ENCODE measurements at places on chromosomes 6 and 20. TPM values are rescaled to one million over a fixed set of nuclear protein-coding genes. Genes with fewer than 3 reads are reported as not detected.

GRCh38 chr6:98514796-98515195, 319.6 kb upstream of the POU3F2 start:
- DNase-seq = no peak

GRCh38 chr6:166715065-166715464, 88.0 kb upstream of the RPS6KA2 start:
- DNase-seq = no peak

GRCh38 chr20:46119028-46119546, 973 bp downstream of the CD40 start:
- DNase-seq = no peak

DNA sequence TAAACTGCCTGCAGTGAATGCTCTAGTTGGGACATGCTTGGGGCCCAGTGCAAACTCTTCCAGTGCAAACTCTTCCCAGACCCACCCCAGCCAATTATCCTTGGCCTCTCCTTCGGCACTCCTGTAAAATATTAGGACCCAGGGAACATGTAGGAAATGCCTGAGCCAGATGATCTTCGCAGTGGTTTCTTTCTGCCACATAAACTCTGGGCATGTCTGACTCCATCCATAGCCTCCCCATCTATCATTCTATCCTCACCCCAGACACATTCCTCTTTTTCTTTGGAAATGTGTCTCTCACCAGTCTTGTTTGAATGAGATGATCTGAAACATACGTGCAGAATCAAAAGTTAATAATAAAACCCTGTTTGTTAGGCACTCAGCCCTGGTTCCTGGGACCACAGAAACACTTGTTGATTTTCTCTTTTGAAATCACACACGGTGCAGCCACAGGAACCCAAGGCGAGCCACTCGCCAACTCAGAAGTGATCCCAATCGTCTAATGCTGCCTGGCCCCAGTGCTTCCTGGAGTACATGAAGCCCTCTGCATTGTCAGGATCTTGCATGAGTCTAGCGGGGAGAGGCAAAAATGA, 108.9 kb upstream of the CST7 start:
- DNase-seq = no peak

- no peak for DNase-seq
Observed at GRCh38 chr20:63459070-63459380, 13.4 kb downstream of the KCNQ2 start.

DNA sequence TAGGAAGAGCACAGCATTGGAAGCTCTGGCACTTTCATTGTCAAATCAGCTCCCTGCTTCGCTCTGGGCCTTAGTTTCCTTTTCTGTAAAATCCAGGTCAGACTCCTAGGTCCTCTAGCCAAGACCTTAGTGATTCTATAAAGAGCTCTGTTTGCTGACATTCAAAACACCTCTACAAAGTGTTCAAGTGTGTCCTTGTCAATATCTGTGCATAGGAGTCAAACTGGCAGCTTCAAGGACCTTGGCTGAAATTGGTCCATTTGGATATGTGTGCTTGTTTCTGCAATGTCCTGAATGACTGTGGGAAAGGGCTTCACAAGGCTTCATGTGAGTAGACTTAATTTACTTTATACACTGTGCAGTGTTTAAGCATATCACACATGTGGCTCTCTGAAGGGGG, 73.9 kb upstream of the ENPP5 start:
- DNase-seq = no peak

- no peak for DNase-seq
Observed at GRCh38 chr6:74939721-74940620, 265.9 kb downstream of the COL12A1 start.

- no peak for DNase-seq
Observed at GRCh38 chr6:100344321-100344720, 120.4 kb downstream of the SIM1 start.

- DNase-seq = no peak
Observed at GRCh38 chr6:142708651-142709050, 236.3 kb downstream of the HIVEP2 start.

- DNase-seq = no peak
Observed at GRCh38 chr20:47865451-47865850, 80.2 kb upstream of the SULF2 start.

- DNase-seq = no peak
Observed at GRCh38 chr6:70398783-70399728, 14.3 kb upstream of the FAM135A start.

DNA sequence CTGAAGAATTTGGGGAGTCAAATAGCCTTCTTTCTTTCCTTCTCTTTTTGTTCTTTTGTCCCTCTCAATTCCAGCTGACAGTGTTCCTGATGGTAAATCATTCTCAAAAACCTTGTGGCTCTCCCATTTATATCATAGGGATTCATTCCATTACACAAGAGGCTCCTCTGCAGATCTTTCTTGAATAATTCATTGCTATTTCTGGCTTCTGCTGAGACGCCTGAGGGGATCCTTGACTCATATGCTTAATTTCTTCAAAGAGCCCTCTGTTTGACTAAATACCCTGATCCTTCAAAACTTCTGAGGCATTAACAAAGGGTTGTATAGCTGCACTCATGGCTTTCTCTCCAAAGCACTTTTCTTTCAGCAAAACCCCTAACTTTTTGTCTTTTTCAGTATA, 289.3 kb downstream of the FARS2 start:
- no peak for DNase-seq

- no peak for DNase-seq
Observed at GRCh38 chr6:145551164-145551563, 184.2 kb downstream of the EPM2A start.

DNA sequence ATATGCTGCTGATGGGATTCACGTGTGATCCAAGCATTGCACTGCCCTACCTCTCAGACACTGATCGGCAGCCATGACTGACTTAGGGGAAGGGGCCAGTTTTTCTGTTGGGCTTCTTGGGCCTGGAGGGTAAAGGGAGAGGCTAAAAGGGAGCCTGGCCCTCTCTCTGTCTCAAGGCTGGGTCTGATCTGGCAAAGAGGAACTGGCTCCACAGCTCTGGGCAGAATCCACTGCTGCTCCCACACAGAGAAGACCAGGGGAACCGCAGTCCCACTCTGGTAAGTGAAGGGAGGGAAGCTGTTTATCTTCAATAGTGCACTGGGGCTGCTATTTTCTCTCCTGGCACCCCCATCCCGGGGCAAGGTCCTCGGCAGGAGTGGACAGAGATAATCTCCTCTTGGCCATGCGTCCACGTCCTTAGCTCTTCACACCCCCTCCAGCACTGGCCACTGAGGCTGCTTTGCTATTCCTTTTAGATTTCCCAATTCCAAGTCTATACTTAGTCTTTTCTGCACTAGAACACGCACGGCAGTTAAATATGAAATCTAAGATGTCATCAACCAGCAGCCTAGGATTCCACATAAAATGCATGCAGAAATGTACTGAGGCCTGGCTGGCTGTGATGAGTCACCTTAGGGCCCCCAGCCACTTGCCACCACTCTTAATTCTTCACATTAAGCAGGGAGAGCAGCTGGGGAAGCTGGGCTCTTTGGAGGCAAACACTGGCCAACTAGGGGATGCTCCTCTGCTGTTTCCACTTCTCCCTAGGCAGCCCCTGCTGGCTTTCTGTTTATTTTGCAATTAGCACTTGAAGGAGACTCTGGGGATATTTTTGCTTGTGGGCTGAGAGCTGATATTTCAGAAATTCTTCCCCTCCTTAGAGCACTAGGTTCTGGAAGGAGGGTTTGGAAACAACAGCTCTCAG, 87.8 kb upstream of the ARMC2 start:
- no peak for DNase-seq

BPIFB4 gene
- total RNA-seq = not detected

DYNLT2 gene
- total RNA-seq = 0.23 TPM

CAP2 gene
- total RNA-seq = 208 TPM

TNFRSF21 gene
- total RNA-seq = 5.3 TPM

DOK5 gene
- total RNA-seq = 1.2 TPM

AVP gene
- not detected for total RNA-seq
